Stimulated activated CD8-positive, alpha-beta memory T cell treated with anti-CD3 and anti-CD28 coated beads, Interleukin-4, amount 100 ng/mL, for 48 hours (primary cell): ENCODE measurements at places on chromosomes 1 and 21.

GRCh38 chr1:79259390-79260336 is 253.1 kb upstream of the ADGRL4 start:
- DNase-seq: no peak

- DNase-seq: no peak
These were observed 88.8 kb downstream of the MRPL39 start for GRCh38 chr21:25518491-25518911.

- no peak for DNase-seq
These were observed 20.7 kb upstream of the DNASE2B start for GRCh38 chr1:84377480-84378095.

DNA sequence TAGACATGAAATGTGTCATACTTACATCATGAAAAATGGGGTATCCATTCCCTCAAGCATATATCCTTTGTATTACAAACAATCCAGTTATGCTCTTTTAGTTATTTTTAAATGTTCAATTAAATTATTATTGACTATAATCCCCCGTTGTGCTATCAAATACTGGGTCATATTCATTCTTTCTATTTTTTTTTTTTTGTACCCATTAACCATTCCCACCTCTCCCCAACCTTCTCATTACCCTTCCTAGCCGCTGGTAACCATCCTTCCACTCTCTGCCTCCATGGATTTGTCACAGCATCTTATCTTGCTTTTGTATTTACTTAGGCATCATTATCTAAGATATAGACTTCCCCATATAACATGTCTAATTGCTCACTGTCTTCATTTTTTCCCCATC is 15.8 kb downstream of the ATG4C start:
- no peak for DNase-seq

DNA sequence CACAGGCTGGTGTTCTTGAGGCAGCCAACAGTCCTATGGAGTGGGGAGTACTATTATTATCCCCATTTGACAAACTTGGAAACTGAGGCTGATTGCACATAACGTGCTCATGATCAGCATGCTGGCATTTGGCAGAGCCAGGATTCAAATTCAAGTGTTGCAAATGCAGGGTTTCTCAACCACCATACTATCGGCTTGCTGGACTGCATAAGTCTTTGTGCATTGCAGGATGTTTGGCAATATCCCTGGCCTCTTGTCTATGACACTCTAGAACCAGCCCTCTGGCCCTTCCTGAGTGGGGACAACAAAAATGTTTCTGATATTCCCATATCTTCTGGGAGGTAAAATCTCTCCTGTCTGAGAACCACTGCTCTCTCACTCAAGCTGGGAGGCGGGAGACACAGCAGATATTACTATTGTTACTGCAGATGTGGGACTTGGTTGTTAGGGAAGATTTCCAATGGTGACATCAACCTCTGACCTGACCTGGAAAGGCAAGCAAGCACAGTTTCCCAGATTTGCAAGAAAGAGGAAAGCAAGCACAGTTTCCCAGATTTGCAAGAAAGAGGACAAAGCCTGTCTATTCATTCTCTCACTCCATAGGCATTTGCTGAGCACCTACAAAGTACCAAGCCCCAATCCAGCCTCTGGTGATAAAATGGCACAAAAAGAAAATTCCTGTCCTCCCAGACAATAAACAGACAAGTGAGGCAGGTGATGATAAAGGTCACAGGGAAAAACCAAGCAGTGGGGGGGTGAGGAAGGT is 1.0 kb upstream of the AADACL3 start:
- DNase-seq: no peak

DNA sequence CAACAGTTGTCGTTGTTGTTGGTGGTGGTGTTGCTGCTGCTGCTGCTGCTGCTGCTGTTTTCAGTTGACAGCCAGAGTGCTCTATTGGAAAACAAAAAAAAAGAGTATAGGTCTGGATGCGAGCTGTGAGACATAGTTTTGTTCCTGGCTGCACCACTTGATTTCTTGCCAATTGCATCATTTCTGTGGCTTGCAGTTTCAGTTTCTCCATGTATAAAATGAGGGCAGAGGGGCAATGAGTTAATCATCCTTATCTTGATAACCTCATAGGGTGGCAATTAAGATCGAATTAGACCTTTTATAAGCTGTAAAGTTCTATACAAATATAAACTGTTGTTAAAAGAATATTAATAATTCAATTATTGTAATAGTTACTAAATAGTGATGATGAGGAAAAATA is 156.7 kb downstream of the DMRTA2 start:
- no peak for DNase-seq
